Activated CD8-positive, alpha-beta memory T cell treated with anti-CD3 and anti-CD28 coated beads for 1 hour (primary cell): ENCODE measurements at places on chromosomes 7 and 10.

GRCh38 chr7:83150310-83150709 is 12.4 kb downstream of the PCLO start:
- no peak for DNase-seq

- DNase-seq: no peak
Observed at GRCh38 chr7:137454246-137454724, 110.8 kb upstream of the PTN start.

GRCh38 chr10:62050346-62050892 is 148.9 kb downstream of the ARID5B start:
- DNase-seq: no peak

DNA sequence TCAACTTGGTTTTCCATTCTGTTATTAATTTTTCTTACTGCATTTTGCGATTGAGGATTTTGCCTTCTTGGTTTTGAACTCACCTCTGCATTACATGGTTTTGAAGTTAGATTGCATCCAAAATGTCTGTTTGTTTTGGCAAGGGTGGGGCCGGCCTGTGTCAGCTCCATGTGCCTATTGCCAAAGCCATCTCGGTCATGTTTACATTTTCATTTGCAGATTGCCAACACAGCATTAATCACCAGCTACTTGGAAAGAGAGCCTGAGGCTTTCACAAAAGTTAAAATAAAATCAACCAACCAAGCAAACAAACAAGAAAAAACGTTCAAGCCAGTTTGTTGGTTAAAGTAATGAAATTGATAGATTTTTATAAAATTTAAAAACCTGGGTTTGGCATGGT is 695.8 kb downstream of the TYW1 start:
- no peak for DNase-seq
